ENCODE measurements at places on chromosomes 2 and 18.

GRCh38 chr2:33108483-33109443 is 162.0 kb downstream of the LTBP1 start:
- peak; percentile 69 for DNase-seq

DNA sequence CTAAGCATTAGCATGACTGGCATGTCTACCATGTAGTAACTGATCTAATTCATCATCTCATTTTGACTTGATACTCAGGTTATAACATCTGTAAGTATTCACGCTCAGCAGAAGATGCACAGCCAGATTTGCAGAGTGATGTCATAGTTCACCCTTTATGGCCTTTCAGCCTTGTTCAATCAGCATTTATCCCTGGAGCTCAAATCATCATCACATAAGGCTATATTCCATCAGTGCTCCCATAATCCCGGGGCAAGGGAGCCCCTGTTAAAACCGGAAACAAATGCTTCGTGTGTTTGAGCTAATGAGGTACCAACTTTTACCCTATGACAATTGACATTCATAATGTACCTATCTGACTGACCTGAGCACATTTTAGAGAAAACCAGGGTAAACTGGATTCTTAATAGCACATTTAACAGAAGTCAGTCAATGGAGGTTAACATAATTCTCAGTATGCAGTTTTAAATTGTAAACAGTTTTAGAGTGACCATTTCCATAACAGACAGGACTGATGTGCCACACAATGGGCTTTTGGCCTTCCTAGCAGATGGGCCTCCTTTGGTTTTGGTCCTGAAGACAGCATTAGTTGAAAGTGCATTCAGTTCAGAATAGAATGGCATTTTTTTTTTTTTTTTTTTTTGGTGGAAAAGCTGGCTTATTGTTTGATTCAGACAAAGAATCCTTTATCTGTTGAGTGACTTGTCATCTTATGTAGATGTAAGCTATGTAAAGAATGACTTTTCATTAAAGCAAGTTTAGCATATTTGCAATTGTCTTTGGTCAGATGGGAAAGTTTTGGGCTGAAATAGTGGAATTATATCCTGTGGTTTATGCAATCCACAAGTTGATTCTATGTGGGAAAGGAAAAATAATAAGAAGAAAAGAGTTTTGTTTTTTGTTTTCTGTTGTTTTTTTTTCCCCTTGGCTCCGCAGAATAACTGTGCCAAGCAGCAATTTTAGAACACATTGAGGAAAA is 866.0 kb upstream of the ACVR2A start:
- no peak for DNase-seq

GRCh38 chr2:85892216-85892944 is 3.6 kb upstream of the ST3GAL5 start:
- no peak for DNase-seq

DNA sequence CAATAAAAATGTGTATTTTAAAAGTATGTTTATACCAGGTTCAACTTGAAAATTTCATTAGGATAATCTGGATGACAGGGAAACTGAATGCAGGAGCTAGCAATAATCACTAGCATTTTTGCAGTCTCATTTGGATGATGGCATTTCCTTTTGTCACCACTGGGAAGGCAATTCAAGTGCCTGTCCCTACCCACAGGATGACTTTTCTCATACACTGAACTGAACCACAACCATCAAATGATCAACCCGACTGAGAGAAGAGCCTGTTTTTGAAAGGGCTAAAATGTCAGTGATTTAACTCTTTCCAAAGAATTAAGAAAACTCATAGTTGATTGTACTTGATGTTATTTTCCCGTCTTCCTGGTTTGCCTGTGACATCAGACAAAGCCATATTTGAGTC is 115.0 kb downstream of the FAM124B start:
- DNase-seq = no peak

GRCh38 chr2:97662386-97662894 is 1.4 kb downstream of the ACTR1B start:
- no peak for DNase-seq

- no peak for DNase-seq
Observed at GRCh38 chr2:167293943-167294775, 405.9 kb downstream of the XIRP2 start.

DNA sequence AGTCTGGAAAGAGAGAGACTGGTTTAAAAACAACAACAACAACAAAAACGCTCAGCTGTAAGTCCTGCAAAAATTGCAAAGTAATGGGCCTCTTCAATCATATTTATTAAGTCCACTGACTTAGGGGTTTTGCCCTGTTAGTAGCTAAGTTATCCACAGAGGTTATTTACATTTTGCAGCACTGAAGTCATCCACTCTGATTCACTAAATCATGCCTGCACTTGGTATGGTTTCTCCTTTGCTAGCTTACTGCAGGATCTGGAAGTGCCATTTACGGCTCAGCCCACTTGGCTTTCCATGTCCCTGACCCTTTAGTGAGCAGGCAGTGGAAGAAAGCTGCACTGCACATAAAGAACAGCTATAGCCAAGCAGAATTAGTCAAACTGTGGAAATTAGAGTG is 484.4 kb downstream of the NRXN1 start:
- DNase-seq = no peak

DNA sequence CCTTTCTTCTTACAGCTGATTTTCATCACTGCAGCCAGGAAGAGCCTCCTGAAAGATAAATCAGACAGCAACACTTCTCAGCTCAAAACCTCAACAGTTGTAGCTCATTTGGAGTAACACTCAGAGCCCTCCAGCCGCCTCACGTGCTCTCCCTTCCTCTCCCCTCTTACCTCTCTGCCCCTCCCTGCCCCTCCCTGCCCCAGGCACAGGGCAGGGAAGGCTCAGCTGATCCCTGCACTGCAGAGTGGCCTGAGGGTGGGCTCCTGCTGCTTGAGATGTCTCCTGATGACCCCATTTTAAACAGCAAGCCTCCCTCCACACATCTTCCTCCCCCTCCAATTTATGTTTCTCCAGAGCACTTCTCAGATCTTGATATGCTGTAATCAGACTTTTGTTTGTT is 54.4 kb downstream of the SH3YL1 start:
- no peak for DNase-seq
